ENCODE measurements at places on chromosomes 6 and 20.

DNA sequence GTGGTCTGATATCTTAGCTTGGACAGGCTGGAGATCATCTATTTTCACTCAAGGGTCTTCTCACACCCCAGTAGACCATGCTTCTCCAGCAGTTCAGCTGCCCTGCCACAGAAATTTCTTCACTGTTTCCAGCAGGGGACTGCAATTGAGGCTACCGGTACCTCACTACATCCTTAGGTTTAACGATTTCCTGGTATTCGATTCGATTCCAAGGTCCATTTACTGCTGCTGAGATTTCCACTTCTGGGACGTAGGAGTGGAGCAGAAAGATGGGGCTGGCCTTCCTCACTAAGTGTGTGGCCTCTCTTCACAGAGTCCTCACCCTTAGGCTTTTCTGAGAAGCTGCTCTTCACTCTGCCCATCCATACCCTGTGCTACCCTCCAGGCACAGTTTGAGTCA is 6.2 kb downstream of the VPS16 start:
- DNase-seq = no peak

GRCh38 chr6:79373880-79374279 is 139.4 kb upstream of the HMGN3 start:
- no peak for DNase-seq

- no peak for DNase-seq
Measured at GRCh38 chr20:9949563-9949962, 85.2 kb upstream of the ANKEF1 start.

DNA sequence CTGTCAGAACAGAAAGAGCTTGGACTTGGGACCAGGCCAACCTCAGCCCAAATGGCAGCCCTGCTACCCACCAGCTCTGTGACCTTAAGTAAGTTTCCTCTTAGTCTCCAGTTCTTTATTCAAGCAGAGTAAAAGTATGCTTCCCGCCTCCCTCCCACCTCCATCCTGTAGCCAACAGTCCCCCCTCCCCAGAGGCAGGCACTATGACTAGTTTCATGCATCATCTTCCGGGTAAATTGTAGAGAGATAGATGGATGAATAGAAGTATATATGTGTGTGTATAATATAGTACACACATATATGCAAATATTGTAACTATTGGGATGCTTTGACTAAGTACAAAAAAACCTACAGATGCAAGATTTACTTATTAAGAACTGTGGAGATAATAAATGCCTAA is 39.5 kb upstream of the B4GALT5 start:
- no peak for DNase-seq

- DNase-seq = no peak
Measured at GRCh38 chr20:1337441-1337840, 8.5 kb upstream of the SDCBP2 start.

DNA sequence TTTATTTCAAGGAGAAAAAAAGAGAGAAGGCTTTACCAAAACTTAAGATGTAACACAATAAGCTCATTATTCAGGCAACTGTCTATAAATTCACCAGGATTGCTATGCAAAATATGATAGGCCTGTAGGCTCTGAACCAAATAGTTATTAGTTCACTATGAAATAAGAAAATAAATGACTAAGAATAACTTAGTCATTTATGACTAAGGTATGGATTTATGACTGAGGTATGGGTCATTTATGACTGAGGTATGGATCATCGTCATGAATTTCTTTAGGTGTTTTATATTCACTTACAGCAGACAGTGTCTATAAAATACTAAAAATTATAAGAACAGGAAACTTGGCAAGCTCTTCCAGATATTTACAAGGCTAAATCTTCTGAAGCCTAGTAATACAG is 52.1 kb upstream of the SNX9 start:
- no peak for DNase-seq

DNA sequence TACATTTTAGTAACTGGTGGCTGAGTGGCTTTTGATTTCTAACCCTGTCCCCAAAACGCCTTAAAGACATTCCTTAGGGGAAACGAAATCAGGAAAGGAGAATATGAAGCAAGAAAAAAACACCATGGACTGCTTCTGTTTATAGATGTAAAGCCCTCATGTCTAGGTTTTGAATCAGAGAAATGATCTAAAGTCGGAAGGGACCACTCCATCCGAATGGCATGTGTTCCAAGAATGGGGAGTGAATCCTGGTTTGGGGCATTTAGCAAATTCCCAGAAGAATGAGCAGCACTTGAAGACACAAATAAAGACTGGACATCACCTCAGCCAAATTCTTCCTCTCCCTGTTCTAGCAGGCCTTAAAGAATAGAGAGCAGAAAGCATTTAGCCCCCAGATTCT is 65.6 kb downstream of the CAP2 start:
- DNase-seq = no peak

DNA sequence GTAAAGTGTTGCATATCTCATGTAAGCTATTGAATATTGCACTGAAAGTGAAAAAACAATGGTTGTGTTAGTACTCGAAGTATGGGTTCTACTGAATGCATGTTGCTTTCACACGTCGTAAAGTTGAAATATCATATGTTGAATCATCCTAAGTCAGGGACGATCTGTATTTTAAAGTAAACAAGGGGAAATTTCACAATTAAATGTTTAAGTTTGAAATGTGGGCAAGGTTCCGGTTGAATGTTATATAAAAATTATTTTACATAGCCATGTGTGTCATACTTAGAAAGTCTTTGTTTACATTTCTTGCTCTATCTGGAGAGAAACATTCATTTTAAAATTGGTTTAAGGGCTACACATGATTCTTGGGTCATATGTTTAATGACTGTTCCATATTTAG is 76.8 kb downstream of the AKAP7 start:
- no peak for DNase-seq

- DNase-seq = no peak
Measured at GRCh38 chr6:139534472-139535115, 160.1 kb upstream of the CITED2 start.

GRCh38 chr20:46214824-46215488 is 93.3 kb downstream of the CDH22 start:
- DNase-seq = no peak

- no peak for DNase-seq
Measured at GRCh38 chr6:129773304-129773703, 63.3 kb upstream of the ARHGAP18 start.

DNA sequence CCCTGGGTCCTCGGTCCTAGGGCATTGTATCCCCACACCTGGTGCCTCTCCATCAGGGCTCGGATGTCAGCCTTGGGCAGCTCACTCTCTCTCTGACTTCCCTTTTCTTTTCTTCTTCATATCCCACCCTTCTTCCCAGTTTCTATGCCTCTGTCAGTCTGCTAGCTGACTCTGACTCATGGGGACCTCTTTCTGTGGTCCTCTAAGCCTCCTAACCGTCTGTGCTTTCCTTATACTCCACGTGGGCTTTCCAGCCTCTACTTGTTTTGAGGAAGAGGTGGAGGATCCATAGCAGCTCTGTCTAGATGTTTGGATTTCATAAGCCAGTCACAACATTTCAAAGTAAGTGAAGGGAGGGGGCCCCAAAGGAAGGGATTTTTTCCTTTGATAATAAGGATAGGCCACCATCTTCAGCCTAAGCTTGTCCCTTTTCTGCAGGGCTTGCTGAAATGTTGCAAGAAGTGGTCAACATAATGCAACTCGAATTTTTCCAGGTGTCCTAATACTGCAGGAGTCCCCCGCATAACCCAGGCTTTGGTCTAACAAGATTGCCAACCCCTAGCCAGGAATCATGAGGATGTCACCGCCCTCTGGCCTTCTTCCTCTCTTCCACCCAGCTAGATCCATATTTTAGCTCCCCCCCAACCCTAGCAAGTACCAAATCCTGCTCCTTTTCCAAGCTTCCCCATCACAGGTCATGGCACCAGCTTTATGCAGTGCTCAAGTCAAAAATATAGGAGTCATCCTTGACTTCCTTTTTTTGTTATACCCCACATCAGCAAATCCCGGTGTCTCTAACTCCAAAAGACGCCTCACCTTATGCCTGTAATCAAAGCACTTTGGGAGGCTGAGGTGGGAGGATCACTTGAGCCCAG is 8.7 kb upstream of the PLTP start:
- DNase-seq = no peak

Measured in naive thymus-derived CD8-positive, alpha-beta T cell (primary cell).